ENCODE measurements at places on chromosomes 12 and 14.
A peak's percentile ranks its signal among the peaks of the same experiment; 100 is the strongest.

- peak; percentile 27 for DNase-seq
These were observed 156.1 kb downstream of the VRK1 start for GRCh38 chr14:96953087-96953874.

GRCh38 chr12:111842556-111843396 lies 748 bp downstream of the MAPKAPK5 start:
- DNase-seq = peak; percentile 67

DNA sequence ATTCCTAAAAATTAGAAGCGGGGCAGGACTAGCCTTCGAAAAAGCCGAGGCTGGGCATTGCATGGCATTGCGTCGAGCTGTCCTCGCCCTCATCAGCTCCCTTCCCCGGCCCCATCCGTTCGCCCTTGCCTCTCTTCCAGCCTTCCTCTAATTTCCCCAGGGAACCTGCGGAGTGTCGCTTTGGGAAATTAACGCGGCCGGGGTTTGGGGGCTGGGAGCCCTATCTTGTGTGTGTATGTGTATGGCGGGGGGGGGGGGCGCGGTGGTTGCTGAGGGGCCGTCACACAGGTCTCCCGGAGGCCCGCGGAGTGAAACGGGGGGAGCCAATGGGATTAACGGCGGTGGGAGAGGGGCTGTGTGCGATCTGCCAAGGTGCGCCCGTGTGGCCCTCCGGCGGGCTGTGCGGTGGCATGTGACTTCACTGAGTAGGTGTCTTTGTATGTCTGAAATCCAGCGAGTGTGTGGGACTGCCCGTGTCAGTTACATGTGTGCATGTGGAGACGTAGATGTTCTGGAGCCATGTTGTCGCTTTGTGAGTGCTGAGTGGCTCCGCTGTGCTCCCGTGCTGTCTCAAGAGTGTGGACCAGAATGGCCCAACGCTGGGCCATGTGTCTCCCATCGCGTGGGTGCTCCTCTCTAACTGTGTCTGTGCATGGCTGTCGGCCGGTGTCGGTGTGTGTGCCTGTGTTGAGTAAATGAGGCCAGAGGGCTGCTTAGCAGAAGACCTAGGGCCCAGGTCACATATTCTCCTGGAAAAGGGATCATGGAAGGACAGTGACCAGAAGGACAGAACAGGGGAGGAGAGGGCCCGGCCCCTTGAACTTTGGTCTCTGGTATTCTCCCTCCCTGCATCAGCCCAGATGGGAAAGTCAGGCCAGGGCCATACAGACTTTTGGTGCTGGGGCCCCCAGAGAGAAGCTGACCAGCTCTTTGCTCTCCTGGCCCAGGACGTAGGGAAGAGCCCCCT lies 1.5 kb downstream of the PTMS start:
- peak; percentile 77 for DNase-seq

GRCh38 chr12:131905630-131906091 lies 11.2 kb downstream of the ULK1 start:
- DNase-seq = no peak

DNA sequence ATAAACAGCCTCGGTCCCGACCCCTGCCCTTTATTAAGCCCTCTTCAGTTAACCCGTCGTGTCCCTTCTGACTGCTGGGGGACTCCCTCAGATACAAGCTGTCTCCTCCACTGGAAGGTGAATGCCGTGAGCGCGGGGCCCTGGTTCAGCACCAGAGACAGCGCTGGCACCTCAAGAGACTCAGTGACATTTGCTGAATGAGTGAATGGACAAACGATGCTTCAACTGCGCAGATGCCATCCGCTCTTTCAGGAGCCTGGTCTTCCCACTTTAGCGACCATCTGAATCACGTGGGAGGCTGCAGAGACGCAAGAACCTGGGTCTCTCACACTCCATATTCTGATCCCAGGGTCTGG lies 92.6 kb upstream of the SFSWAP start:
- peak; percentile 93 for DNase-seq

DNA sequence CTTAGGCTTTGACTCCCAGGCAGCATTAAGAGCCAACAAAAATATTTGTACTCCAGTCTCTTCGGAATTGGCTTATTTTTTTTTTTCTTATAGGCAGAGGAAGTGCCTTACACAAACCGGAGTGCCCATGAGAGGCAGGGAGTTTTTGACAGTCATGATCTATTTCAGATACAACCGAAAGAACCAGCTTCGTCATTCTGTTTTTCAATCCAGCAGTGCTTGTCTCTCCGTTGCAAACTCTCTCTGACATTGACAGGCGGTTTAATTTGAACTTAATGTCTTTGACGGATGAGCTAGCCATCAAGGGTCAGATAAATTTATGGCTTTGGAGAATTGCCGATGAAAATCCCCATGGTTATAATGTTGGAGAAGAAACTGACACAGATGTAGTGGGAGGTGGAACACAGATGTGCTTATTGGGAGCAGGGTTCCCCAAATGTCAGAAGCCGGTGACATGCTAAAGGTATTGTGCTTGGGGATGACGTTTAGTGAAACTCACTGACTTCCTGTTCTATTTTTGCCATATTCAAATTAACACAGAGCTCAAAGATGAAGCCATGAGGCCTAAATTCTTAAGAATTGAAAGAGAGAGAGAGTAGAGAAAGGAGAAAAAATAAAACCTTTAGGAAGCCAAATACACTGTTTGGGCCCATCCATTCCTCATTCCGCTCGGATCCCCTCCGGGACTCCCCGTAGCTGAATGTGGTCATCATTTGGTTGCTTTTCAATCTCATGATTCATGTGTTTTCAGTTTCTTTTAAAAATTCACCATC lies 59.7 kb downstream of the PLXNC1 start:
- peak; percentile 35 for DNase-seq

GRCh38 chr14:98167705-98168104 lies 1104.3 kb downstream of the BCL11B start:
- DNase-seq = no peak

- DNase-seq = peak; percentile 80
These were observed 4.5 kb downstream of the DHH start for GRCh38 chr12:49089821-49090773.

- no peak for DNase-seq
These were observed 28.2 kb downstream of the MAPKAPK5 start for GRCh38 chr12:111870216-111870615.

GRCh38 chr14:23563473-23564180 lies 4.0 kb downstream of the AP1G2 start:
- no peak for DNase-seq

DNA sequence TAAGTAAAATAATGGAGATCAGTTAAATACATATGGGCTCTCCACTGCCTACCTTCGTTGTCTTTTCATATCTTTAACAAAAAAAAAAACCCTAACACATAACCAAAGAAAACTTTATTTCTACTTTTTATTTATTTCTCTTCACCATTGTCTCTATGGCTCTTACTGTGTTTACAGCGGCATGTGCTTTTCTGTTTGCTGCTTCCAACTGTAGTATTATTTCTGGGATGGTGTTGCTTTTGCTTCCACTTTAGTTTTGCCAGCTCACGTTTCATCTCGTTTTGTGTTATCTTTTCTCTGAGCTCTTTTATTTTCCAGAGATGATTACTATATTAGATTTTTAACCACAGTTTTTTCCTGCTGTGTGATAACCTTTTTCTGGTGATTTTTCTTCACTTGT lies 46.1 kb downstream of the KTN1 start:
- DNase-seq = no peak

DNA sequence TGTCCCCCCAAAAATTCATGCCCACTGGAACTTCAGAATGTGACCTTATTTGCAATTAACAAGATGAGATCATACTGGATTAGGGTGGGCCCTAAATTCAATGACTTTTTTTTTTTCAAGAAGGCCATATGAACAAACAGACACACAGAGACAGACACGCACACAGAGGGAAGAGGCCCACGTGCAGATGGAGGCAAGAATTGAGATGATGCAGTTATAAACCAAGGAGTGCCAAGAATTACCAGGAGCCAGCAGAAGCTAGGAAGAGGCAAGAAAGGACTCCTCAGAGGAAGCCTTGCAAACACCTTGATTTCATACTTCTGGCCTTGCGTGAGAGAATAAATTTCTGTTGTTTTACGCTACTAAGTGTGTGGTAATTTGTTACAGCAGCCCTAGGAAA lies 33.4 kb downstream of the NELL2 start:
- no peak for DNase-seq

GRCh38 chr12:28425526-28425925 lies 235.3 kb downstream of the CCDC91 start:
- no peak for DNase-seq

GRCh38 chr12:131911851-131912477 lies 17.1 kb upstream of the PUS1 start:
- DNase-seq = no peak

GRCh38 chr12:66071549-66071948 lies 59.0 kb downstream of the LLPH start:
- DNase-seq = no peak

DNA sequence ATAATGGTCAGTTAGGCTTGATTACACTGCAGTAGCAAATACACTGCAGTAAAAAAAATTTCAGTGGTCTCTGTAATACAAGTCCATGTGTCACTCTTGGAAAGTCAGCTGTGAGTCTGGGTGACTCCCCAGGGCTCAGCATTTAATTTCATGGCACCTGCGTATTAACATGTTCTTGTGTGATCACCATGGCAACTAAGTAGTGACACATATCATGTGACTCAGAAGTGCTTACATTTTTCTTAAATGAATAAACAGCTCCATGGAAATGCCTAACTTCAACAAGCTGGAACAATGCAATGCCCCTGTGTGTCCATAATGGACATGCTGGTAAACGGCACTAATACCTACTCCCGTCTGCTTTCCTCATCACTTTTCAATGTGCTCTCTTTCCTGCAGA lies 88.5 kb upstream of the ANO4 start:
- DNase-seq = no peak

DNA sequence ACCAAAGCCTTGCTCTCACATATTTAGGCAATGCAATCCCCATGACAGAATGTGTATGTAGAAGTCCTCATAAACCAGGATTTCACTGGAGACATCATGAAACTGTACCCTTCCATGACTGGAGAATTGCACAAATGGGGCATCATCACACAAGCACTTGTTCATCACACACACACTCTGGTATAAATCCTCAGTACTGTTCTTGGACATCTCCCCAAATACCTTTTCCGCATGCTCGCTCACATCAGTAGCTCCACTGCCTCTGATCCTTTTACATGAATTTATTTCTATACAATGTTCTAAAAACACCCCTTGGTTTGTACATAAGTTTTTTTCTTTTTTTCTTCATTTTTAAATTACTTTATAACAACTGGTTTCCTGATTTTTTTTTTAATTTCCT lies 3.3 kb upstream of the ING4 start:
- no peak for DNase-seq

DNA sequence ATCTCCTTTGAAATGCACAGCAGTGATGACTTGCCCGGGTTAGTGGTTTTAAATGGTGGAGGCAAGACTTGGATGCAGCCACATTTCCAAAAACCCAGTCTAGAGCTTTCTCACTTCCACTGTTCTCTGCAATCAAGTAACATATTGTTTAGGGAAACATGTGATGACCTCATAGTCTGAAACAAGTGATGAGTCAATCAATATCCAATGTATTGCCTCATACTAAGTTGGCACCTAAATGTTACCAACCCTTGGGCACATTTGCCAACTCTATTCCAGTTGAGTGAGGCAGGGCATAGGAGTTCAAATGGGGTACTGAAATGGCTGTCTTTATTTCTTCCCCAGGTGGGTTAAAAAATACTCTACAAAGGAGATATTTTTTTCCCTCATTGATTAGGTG lies 1105.4 kb downstream of the VRK1 start:
- DNase-seq = no peak

DNA sequence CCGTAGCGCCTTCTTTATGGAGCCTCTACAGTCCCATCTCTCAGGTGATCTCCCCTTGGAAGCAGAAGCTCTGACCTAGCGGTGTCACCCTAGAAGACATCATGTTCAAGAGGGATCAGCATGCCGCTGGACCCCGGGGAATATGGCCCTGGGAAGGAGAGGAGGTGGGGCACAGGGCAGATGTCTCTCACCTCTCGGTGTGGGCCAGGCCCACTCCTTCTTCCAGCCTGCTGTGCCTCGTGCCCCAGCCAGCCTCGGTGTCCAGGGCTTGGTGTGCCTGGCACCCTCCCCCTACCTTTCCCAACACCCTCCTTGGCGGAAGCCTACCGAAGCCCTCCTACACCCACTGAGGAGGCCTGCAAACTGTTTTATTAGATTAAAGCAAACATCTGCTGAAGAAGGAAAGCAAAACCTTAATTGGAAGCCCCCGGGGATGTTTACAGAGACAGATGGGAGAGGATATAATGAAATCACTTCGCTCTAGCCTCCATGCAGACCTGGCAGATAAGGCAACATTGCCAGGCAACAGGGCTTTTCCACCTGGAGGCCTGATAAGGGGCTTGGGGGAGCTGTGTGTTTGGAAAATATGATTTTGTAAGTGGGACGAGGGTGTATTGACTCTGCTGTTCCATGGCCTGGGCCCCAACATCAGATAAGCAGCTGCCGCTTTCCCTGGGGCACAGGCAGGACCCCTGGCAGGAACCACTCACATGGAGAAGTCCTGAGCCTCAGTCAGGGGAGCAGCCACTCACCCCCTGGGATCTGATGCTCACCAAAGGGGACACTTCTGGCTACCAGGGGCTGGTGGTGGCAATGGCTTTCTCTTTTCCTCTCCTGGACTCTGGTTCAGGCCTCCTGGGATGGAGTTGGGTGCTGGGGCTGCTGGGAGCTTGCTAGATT lies 5.7 kb upstream of the CHGA start:
- DNase-seq = no peak

DNA sequence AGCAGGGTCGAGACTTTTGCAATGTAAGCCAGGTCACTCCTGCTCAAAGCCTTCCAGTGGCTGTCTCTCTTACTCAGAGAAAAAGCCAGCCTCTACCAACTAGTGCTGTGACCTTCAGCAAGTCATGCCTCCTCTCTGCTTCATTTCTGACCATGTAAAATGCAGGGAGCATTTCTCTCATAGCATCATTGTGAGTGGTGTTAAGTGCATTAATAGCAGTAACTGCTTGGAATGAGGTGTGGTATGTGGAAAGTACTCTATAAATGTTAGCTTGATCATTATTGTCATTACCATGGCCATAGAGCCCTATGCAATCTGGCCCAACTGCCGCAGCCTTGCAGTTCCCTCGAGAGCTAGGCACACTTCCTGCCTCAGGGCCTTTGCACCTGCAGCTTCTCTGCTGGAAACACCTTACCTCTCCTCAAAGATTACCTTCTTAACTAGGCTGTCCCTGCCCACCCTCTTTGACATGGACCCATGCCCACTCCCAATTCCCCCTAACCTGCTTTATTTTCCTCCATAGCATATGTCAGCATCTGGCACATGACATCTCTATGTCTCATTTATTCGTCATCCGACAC lies 10.9 kb downstream of the PLEKHD1 start:
- no peak for DNase-seq

- DNase-seq = no peak
These were observed 31.8 kb upstream of the MIS18BP1 start for GRCh38 chr14:45284802-45285201.
